ENCODE measurements at places on chromosomes 4 and X. TPM values are rescaled to one million over a fixed set of nuclear protein-coding genes. Genes with fewer than 3 reads are reported as not detected.

DNA sequence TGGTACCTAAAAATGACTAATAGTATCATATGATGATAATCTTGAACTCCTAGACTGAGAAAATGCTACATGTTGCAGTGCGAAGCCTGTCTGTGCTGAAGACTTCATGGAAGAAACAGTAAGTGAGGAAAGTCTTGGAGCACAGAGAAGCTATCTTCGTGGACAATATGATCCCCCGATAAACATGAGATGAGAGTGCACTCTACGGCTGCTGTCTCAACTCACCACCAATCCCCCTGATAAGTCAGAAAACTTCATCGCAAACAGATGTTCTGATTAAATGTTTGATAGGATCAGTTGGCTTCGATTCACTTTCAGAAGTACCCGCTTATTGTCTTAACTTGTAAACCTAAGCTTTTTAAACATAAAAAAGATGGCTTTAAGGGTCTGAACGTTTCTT is 130.2 kb downstream of the ELOVL6 start:
- H3K36me3 ChIP-seq, result no peaks in the 10 kb centered on the region
- DNase-seq, result no peak
- no peaks in the 10 kb centered on the region for H3K4me1 ChIP-seq
- H3K27ac ChIP-seq, result no peak overlapping the region
- no peak overlapping the region for H3K4me3 ChIP-seq
- no peaks in the 10 kb centered on the region for H3K27me3 ChIP-seq

- H3K27ac ChIP-seq, result no peak overlapping the region
- H3K4me1 ChIP-seq, result peaks cover 2% of the 10 kb centered on the region
- H3K27me3 ChIP-seq, result no peaks in the 10 kb centered on the region
- DNase-seq, result no peak
- H3K36me3 ChIP-seq, result peaks cover 6% of the 10 kb centered on the region
Observed at GRCh38 chr4:24533364-24533763, 51.0 kb downstream of the DHX15 start.

DNA sequence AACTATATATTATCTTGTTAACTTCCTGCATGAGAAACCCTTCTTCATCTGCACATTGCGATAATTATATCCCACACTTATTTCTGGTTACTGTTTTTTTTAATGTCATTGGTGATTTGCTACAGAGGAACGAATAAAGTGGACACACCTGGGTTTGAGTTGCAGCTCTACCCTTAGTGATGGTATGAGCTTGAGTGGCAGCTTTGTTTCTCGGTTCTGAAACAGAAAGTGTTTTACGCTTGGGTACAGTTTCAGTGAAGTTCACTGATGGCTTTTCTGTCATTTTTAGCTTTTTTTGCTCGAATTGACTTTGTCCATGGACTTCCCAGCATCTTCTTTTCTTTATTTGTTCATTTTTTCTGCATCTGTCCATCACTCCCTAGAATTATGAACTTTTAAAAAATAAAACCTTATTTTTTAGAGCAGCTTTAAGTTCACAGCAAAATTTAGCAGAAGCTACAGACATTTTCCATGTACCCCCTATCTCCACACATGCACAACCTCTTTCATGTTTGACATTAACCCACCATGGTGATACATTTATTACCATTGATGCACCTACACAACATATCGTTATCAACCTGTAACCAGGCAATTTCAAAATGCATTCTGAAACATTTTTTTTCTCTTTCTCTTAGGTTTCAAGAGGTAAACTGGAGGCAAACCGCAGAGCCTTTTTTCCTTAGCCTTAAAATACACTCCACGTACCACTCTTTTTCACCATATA is 1041.6 kb upstream of the PRKX start:
- no peak for DNase-seq
- H3K36me3 ChIP-seq, result no peaks in the 10 kb centered on the region
- no peak overlapping the region for H3K4me3 ChIP-seq
- H3K27me3 ChIP-seq, result no peaks in the 10 kb centered on the region

- no peaks in the 10 kb centered on the region for H3K27me3 ChIP-seq
- DNase-seq, result no peak
- H3K4me1 ChIP-seq, result no peaks in the 10 kb centered on the region
- no peak overlapping the region for H3K27ac ChIP-seq
- H3K4me3 ChIP-seq, result no peak overlapping the region
Observed at GRCh38 chrX:7109049-7109531, 38.4 kb upstream of the STS start.

- H3K27me3 ChIP-seq, result no peaks in the 10 kb centered on the region
- H3K4me3 ChIP-seq, result no peak overlapping the region
- H3K27ac ChIP-seq, result no peak overlapping the region
- no peaks in the 10 kb centered on the region for H3K4me1 ChIP-seq
- no peaks in the 10 kb centered on the region for H3K36me3 ChIP-seq
Observed at GRCh38 chrX:114615765-114616164, 31.9 kb downstream of the HTR2C start.

The UGT2B10 gene
- total RNA-seq, result not detected

The ZNF674 gene
- total RNA-seq, result 5.1 TPM

- no peaks in the 10 kb centered on the region for H3K36me3 ChIP-seq
- H3K4me3 ChIP-seq, result no peak overlapping the region
- no peak overlapping the region for H3K27ac ChIP-seq
- no peak for DNase-seq
- no peaks in the 10 kb centered on the region for H3K27me3 ChIP-seq
Observed at GRCh38 chr4:56220261-56220660, 167.0 kb downstream of the AASDH start.

DNA sequence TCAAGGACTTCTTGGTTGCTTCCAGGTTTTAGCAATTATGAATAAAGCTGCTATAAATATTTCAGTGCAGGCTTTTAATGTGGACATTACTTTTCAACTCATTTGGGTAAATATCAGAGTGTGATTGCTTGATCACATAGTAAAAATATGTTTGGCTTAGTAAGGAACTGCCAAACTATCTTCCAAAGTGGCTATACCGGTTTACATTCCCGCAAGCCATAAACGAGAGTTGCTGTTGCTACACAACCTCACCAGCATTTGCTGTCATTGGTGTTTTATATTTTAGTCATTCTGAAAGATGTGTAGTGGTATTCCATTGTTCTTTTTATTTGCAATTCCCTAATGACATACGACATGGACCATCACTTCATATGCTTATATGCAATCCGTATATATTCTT is 30.9 kb upstream of the SPOCK3 start:
- H3K4me3 ChIP-seq, result no peak overlapping the region
- no peaks in the 10 kb centered on the region for H3K27me3 ChIP-seq
- H3K27ac ChIP-seq, result no peak overlapping the region
- H3K4me1 ChIP-seq, result no peaks in the 10 kb centered on the region

The PPP2R2C gene
- 0.65 TPM for total RNA-seq

DNA sequence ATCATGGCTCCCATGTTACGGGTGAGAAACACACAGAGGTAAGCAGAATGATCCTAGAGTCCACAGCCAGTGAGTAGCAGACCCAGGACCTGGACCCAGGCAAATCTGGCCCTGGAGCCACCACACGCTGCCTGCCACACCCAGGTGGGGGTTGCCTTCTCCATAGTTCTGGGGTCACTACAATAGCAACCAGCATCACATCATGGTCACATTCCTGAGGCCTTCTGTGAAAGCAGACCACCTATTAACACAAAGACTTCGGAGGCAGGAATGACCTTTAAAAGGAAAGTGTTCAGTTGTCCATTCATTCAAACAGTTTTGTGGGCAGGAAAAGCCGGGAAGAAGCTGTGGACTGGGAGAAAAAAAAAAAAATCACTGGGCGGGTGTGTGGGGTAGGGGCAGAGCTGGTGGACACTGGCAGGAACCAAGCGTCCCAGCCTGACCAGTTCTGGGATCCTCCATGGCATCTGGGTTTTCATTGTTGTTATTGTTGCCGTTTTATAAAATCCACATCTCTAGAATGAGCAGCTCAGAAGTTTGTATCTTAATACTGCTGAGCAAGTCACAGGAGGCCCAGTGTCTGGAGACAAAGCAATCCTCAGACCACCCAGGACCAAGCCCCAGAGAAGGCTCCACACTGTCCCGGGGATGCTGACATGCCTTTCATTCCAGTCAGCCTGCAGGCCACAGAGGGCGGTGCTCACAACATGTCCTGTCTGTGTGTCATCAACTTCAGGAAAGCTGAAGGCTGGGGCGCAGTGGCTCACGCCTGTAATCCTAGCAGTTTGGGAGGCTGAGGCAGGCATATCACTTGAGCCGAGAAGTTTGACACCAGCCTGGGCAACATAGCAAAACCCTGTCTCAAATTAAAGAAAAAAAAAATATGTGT is 67.0 kb downstream of the SEL1L3 start:
- no peaks in the 10 kb centered on the region for H3K4me1 ChIP-seq
- H3K27me3 ChIP-seq, result no peaks in the 10 kb centered on the region
- no peaks in the 10 kb centered on the region for H3K36me3 ChIP-seq

GRCh38 chrX:46792810-46793188 is 33.9 kb upstream of the SLC9A7 start:
- H3K4me1 ChIP-seq, result no peaks in the 10 kb centered on the region
- DNase-seq, result no peak
- H3K4me3 ChIP-seq, result no peak overlapping the region
- no peaks in the 10 kb centered on the region for H3K27me3 ChIP-seq

DNA sequence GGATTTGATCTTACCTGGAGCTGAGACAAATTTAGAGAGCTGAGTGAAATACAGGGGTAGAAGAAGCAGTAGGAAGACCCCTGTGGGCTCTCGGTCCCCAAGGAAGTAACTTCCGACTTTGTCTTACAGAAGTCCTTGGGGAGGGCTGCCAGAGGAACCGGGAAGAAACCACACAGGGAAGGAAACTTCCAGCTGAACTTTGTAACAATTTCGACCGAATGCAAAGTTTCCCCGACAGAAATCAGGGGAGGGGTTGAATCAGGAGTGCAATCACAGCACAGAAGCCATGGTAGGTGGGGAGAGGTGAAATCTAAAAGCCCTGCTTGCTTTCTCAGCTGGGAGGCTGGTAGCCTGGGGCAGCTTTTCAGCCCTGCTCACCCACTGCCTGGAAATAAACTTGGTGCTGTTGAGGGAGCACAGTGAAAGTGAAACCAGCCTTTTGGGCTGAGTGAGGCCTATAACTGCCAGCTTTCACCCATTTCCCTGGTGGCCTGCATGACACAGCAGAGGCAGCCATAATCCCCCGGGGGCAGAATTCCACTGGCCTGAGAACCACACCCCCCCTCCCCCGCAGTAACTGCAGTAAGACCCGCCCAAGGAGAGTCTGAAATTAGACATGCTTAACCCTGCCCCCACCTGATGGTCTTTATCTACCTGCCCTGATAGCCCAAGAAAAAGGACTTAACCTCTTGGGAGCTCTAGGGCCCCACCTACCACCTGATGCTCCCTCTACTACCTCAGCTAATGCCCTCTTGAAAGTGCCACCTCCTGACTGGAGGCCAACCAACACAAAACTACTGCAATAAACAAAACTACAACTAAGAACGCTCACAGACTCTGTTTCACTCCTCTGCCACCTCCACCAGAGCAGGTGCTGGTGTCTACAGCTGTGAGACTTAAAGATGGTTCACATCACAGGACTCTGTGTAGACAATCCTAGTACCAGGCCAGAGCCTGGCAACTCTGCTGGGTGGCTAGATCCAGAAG is 248.2 kb downstream of the PARM1 start:
- peak; percentile 47 for DNase-seq
- H3K27me3 ChIP-seq, result no peaks in the 10 kb centered on the region
- no peaks in the 10 kb centered on the region for H3K4me1 ChIP-seq
- no peak overlapping the region for H3K4me3 ChIP-seq
- no peak overlapping the region for H3K27ac ChIP-seq
- H3K36me3 ChIP-seq, result no peaks in the 10 kb centered on the region

- no peak overlapping the region for H3K4me3 ChIP-seq
- no peaks in the 10 kb centered on the region for H3K36me3 ChIP-seq
- H3K4me1 ChIP-seq, result no peaks in the 10 kb centered on the region
- H3K27ac ChIP-seq, result no peak overlapping the region
- H3K27me3 ChIP-seq, result no peaks in the 10 kb centered on the region
Observed at GRCh38 chr4:95963456-95963855, 123.6 kb downstream of the PDHA2 start.
